ENCODE measurements at places on chromosomes 11 and 22.

GRCh38 chr22:31627223-31627731, 34.7 kb downstream of the PISD start:
- no peak for DNase-seq

GRCh38 chr11:99973993-99974392, 713.1 kb upstream of the ARHGAP42 start:
- DNase-seq = no peak

GRCh38 chr11:34941688-34942087, 25.3 kb downstream of the PDHX start:
- no peak for DNase-seq

DNA sequence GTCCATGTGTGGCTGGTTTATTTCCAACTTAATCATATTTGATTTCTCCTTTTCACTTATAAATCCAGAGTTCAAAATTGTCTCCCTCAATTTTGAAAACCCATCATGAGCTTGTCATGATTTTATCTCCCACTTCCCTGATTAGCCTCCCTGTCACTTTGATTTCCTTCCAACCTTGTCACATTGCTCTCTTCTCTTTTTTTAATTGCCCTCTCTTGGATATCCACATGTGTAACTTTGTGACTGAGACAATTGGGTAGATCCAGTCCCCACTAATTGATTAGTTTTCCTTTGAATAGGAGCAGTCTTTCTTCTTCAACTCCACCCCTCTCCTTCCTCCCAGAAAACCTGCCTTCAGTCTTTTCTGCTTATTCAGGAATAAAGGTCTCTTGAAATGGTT, 2.4 kb downstream of the TEF start:
- DNase-seq = no peak

- DNase-seq = no peak
Observed at GRCh38 chr11:115129473-115130289, 374.5 kb downstream of the CADM1 start.

DNA sequence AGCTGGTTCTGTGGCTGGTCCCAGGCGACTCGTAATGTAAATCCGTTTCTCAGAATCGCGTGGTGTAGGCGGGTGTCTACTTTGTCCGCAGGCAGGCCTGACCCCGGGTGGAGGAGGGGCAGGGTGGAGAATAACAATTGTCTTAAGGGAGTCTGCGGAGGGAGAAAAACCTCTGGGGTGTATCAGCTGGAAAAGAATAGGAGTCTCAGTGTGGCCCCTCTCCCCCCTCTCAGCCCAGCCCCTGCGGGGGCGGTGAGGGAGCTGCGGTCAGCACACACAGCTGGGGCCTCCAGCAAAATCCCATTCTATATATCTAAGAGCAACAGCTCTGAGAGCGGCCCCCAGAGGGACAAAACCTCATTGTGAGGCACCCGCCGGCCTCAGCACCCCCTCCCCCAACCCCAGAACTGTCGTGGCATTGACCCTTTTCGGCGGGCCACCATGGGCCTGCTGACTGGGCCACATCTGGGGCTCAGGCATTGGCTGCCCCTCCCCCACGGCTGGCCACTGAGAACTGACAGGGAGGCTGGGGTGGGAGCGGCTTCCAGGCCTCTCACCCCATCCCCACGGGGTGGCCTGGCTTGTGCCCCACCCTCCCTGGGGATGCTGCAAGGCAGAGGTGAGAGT, 2.7 kb upstream of the MYRF start:
- DNase-seq = no peak

DNA sequence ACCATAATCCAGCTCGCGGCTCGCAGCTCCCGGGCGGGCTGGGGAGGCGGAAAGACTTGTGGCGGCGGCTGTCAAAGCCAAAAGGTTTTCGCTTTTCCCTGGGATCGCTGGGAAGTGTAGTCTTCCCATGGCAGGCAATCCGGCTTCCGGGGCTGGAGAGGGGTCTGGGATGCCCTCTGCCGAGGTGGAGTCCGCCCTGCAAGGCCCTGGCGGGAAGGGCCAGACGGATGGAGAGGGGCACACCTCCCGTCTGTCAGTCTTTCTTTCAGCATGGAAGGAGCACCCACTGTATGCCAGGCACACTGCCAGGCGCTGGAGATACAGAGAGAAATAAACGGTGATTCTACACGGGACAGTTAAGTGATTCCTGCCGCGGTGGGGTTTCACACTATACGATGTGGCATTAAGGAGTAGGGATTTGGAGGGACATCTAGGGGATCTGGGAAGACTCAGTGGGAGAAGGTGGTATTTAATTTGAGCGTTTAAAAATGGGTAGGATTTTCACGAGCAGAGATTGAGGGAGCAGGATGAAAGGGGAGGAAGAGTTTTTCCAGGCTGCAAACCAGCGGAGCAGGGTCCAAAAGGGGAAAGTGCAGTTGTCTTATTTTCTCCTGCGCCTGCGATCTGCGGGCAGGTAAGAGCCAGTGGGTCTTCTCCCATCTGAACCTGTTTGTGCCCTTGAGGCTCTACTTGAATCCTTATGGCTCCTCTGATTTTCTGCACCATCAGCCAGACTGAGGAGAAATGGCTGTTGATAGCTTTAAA, at the start of gene BACE1:
Gene BACE1, minus strand, starts transcription at position 60 of the 765 bp plus-strand sequence. CDS start 461 bp downstream, outside the sequence.
- no peak for DNase-seq

Measured in CD4-positive, alpha-beta memory T cell (primary cell).